ENCODE measurements at places on chromosomes 4 and X.

GRCh38 chr4:108762559-108763225 lies at the start of gene ETNPPL:
Gene ETNPPL, minus strand, starts transcription at chr4:108763053. Its CDS starts 155 bp downstream, at chr4:108762898.
- no peak for DNase-seq

- no peak for DNase-seq
Measured at GRCh38 chrX:150365051-150365989, 2.2 kb downstream of the MAMLD1 start.

DNA sequence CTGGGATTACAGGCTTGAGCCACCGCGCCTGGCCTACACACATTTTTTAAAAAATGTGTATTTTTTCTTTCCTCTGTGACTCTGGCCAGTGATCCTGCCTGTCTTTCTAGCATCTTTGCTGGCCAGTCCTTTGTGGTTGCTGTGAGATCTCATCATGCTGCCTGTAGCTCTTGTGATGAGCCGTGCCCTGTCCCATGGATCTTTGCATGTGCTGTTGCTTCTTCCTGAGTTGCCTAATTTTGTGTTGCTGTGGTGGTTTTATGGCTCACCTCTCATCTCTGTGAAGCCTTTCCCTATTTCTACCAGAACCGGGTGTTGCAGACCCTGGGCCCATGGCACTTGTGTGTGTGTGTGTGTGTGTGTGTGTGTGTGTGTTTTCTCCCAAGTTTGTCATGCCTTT lies 8.3 kb downstream of the NSD2 start:
- no peak for DNase-seq

DNA sequence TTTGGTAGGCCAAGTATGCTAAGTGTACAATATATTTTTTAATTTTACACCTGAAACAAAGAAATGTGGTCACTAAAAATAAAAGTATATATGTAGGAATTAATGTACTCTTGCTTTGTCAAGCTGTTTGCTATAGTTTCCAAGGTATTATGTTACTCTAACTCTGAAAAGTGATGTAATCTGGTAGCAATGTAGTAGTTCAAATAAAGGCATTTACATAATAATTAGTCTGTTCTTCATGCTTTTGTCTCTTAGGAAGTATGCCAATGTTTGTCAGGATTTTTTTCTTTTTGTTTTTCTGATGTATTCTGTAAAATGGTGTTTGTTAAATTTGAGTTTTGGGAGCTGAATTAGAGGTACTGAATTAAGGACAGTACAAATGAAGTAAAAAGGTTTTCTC lies 89.5 kb downstream of the PLS3 start:
- no peak for DNase-seq

- DNase-seq = no peak
Measured at GRCh38 chr4:184438375-184438774, 36.0 kb downstream of the IRF2 start.

DNA sequence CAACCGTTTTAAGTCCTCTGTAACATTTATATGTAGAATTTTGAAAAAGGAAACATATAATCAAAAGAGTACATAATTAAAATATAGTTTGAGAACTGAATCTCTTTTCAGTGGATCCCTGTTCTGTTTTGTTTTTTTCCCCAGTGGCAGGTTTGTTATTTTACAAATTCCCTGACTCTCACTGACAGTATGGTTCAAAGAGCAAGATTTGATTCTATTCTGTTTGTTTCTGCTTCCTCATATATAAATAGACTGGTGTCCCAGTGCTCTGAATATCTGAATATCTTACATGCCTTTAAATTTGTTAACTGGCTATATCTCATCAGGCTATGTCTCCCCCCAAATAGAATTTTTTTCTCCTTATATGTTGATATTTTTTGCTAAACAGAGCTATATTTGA lies 16.6 kb downstream of the SULT1E1 start:
- DNase-seq = no peak

DNA sequence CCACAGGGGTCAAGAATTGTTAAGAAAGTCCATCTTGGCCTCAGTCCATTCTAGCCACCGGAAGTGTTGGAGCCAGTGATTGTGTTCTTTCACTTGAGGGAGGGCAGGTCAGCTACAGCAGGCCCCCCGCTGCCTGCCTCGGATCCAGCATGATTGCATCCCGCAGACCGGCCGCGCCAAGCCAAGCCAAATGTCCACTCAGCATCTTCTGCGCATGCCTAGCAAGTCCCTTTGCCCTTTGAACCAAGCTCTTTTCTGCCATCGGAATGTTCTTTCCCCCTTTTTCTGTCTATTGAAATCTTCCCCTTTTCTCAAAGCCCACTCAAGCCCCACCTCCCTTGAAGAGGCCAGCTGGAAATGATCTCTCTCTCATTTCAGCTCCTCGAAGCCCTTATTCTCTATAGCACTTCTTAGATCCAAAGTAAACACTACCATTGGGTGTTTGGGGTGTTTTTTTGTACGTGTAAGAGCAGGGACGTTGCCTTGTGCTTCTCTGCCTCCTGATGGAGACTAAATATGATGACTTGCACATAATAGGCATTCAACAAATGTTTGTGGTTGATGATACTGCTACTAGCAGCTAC lies 147.8 kb upstream of the BCOR start:
- DNase-seq = no peak

GRCh38 chrX:11334165-11334564 lies 41.0 kb downstream of the AMELX start:
- DNase-seq = no peak

DNA sequence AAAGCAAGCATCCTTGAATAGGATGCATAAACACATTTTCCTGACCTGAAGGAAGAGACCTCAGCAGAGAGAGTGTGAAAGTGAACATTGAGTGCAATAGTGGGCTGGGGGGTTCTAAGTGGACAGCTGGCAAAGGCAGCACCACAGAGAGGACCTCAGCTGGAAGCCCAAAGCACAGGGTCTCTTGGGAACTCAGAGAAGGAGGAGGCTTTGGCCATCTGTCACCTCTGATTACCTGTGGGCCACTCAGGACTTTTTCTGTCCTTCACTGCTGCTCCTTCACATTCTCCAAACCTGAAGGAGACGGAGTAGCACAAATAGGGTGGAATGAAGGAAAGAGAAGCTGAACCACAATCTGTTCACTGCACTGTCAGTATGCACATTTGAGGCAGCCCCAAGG lies 37.9 kb upstream of the FAT4 start:
- DNase-seq = no peak

DNA sequence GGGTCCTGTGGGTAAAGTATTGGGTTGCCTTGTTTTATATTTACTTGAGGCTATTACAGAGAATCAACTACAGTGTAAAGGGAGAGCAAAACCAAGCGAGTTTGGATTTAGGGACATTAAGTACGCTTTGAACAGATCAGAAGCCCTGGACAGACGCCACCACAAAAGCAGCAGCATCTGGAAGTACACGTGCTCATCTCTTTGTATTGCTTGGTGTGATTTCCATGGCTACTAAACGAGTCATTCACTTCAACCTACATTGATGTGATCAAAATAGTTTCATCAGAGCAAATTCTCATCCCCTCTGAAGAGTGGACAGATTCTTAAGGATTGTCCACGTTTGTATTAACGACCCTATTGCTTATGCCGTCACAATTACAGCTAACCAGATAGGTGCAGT lies 85.1 kb downstream of the SORBS2 start:
- no peak for DNase-seq

DNA sequence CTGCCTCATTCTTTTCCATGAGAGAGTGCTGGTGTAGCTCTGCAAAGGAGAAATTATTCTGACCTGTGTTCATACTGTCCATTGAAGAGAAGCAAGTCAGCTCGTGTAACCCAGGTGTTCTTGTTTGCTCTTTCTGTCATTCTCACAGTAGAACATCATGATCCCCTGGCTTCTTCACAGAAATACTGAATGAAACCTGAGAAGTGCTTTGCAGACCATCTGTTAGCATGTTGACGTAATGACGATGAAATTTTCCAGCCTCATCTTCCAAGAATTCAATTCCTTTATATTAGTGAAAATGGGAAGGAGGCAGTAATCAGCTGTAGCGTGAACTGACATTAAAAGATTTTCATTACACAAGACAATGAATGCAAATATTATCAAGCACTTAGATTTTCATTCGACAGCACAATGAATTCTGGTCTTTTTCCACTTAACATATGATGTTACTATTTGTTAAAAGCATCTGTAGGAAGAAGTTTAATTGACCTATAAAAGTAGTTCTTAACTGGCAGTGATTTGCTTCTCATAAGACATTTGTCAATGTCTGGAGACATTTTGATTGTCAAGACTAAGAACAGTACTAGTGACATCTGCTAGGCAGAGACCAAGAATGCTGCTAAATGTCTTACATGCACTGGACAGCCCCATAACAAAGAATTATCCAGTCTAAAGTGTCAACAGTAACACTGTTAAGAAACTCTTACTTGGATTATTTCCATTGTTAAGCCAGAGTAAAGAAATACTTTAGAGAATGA lies 246.3 kb downstream of the BANK1 start:
- peak; percentile 40 for DNase-seq

DNA sequence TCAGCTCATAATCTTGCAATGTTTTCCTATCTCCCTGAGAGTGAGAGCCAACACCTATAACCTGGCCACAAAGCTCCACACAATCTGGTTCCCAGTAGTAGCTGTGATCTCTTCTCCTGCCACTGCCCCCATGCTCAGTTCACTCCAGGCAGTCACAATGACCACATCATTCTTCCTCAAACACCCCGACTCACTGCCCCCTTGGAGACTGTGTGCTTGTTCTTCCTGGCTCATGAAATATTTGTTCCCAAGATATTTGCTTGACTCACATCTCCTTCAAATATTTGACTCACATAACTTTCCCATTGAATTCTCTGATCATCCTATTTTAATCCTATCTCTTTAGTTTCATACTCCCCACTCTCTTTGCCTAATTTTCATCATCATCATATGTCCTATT lies 173.7 kb downstream of the AREG start:
- no peak for DNase-seq

- no peak for DNase-seq
Measured at GRCh38 chr4:8045909-8046308, 106.2 kb upstream of the AFAP1 start.

- DNase-seq = no peak
Measured at GRCh38 chr4:26171941-26172340, 148.9 kb upstream of the RBPJ start.

GRCh38 chr4:148857239-148857972 lies 415.2 kb upstream of the NR3C2 start:
- DNase-seq = no peak

DNA sequence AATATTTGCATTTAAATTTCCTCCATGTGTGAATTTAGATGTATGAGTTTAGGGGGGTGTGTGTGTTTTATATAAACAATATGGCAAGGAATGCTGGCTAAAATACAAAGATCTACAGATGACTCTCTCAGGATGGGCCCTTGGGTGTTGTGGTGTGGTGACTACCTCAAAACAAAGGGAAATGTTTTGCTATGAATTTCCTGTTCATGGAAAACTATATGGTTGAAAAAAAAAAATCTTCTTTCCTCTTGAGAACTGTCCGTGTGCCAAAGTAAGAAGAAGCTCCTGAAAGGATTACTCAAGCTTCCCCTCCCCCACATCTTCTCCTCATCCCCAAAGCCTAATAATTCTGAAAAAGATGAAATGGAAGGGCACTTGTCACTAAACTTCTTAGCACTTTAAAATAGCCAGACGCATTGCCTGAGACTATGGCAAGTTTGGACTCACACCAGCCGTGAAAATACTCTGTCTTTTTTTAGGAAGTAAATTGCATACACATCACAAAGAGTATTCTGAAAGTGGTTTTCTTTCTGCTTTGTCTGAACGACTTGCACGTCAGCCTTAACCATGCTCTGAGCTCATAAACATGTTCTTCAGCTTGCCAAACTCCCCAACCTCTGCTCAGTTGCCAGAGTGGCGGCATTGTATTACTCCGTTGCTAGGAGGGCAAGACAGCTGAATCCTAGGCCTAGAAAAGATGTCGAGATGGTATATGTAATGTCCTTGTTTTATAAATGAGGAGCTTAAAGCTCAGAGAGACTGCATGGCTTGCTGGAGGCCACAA lies 250.4 kb upstream of the JADE1 start:
- DNase-seq = peak; percentile 60

DNA sequence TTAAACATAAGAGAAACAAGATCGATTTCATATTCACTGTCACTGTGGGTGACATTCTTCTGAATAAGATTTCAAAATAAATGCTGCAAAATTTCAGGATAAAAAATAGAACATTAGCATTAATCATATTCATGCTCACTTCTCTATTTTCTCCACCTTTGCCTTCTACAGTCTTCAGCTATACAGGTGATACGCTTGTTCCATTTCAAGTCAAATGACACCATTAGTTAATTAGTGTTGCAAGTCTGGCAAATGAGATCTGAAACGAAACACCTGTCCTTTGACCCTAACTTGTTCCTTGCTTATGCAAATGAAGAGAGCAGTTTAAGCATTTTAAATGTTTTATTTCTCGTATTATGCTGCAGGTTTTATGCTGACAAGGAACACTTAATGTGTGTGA lies 667.5 kb upstream of the MAGEB2 start:
- no peak for DNase-seq
